Common myeloid progenitor, CD34-positive (primary cell): ENCODE measurements at places on chromosomes 1 and 21.
A peak's percentile ranks its signal among the peaks of the same experiment; 100 is the strongest.

DNA sequence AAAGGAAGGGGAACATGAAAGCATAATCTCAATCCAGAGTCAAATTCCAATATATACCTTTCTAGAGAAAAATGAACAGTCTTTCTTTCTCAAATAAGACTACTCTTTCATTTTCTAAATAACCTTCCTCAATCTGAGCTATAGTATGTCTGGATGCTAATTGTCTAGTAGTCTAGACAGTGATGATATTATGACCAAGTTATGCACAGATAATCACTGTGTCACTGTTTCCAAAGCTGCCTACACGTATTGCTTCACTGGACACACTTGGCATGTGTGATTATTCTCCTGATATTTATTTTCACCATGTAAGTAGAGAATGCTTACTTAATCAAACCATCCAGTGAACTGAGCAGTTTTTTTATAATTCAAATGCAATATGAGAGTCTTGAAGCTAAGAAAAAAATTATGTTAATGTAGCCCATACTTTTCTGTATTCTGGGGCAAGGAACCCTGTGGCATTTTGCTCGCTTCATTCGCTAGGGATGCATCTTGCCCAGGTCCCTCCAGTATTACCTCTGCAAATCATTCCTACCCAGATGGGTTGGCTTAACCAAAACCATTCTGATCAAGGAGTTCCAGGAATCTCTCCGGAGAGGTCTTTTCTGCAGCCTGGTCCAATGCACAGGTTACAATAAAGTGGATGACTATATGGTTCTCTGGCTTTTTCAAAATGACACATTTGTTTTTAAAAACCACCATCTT, 303.1 kb upstream of the RUNX1 start:
- H3K36me3 ChIP-seq, result no peaks in the 10 kb centered on the region
- no peaks in the 10 kb centered on the region for H3K27me3 ChIP-seq
- no peak for DNase-seq
- no peaks in the 10 kb centered on the region for H3K4me1 ChIP-seq
- H3K27ac ChIP-seq, result no peak overlapping the region
- no peak overlapping the region for H3K4me3 ChIP-seq

DNA sequence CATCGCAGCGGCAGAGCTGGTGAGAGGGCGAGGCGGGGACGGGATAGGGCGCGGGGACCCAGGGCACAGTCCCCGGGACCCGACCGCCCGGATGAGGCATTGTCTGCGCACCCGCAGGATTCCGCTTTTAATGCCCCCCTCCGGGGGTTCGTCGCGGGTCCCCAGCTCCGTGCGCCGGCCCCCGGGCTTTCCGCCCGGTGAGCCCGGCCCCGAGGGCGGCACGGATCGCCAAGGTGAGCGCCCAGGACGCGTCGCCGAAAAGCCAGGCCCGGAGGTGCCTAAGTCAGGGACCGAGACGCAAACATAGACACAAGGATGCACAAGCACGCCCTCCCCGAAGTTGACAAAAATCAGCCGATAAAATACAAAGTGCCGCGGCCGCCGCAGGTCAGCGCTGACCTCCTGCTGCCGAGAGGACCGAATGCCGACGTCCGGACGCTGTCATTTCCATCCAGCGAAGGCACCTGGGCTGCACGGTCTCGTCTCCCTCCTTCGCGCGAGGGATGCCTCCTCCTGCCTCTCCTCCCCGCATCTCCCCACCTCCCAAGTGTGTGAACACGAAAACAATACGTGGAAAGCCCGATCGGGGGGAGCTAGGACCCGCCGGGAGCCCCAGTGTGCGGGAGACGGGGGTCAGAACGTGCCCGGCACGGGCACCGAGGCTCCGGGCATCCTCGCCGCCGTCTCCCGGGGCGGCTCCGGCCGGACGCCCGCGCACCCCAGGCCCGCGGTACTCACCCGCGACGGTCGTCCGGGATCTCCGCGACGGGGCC, 101.1 kb upstream of the SOD1 start:
- H3K36me3 ChIP-seq, result no peaks in the 10 kb centered on the region
- no peak overlapping the region for H3K27ac ChIP-seq
- H3K4me1 ChIP-seq, result peaks cover 25% of the 10 kb centered on the region
- peak overlapping the region; percentile 65 for H3K4me3 ChIP-seq
- DNase-seq, result peak; percentile 25
- H3K27me3 ChIP-seq, result peaks cover 30% of the 10 kb centered on the region

GRCh38 chr1:244350027-244350426, 101.7 kb downstream of the ADSS2 start:
- H3K4me3 ChIP-seq, result no peak overlapping the region
- no peaks in the 10 kb centered on the region for H3K27me3 ChIP-seq
- no peak overlapping the region for H3K27ac ChIP-seq
- H3K4me1 ChIP-seq, result peaks cover 25% of the 10 kb centered on the region
- H3K36me3 ChIP-seq, result no peaks in the 10 kb centered on the region
- no peak for DNase-seq

DNA sequence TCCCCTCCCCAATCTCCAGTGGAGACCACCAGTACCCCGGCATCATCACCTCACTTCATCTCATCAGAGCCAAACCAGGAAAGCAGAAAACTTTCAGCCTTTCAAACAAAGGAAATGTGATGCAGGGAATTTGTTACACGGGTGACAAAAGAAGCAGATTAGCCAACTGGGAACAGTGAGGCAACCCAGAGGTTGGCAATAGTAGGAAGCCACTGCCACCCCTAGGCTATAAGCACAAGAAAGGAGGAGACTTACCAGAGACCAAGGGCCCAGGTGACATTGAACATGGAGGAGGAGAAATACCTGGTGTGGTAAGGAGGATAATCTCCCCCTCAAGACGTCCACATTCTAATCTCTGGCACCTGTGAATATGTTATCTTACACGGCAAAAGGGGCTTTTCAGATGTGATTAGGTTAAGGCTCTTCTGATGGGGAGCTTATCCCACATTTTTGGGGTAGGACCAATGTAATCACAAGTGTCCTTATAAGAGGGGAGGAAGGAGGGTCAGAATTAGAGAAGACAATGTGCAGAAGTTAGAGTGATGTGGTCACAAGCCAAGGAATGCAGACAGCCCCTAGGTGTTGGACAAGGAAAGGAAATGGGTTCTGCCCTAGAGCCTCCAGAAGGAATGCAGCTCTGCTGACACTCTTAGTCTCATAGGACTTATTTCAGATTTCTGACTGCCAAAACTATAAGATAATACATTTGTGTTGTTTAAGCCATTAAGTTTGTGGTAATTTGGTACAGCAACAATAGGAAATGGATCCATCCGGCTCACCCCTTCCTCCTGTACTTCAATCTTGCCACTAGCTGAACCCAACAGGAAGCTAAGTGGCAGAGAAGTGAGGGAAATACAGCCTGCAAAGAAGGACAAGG, 83.6 kb upstream of the VAV3 start:
- DNase-seq, result peak; percentile 56
- no peak overlapping the region for H3K4me3 ChIP-seq
- H3K36me3 ChIP-seq, result no peaks in the 10 kb centered on the region
- H3K27me3 ChIP-seq, result no peaks in the 10 kb centered on the region
- no peak overlapping the region for H3K27ac ChIP-seq
- H3K4me1 ChIP-seq, result peaks cover 66% of the 10 kb centered on the region

- H3K27me3 ChIP-seq, result no peaks in the 10 kb centered on the region
- peaks cover 4% of the 10 kb centered on the region for H3K4me1 ChIP-seq
- no peak overlapping the region for H3K27ac ChIP-seq
These were observed 2.6 kb upstream of the TNFRSF9 start for GRCh38 chr1:7943251-7943650.
